Muscle of arm (tissue), 14 donors: ENCODE measurements at places on chromosomes 2 and 18. TPM values are rescaled to one million over a fixed set of nuclear protein-coding genes. Genes with fewer than 3 reads are reported as not detected.

- no peak for DNase-seq
Measured at GRCh38 chr2:191081411-191082155, 67.6 kb upstream of the STAT1 start.

DNA sequence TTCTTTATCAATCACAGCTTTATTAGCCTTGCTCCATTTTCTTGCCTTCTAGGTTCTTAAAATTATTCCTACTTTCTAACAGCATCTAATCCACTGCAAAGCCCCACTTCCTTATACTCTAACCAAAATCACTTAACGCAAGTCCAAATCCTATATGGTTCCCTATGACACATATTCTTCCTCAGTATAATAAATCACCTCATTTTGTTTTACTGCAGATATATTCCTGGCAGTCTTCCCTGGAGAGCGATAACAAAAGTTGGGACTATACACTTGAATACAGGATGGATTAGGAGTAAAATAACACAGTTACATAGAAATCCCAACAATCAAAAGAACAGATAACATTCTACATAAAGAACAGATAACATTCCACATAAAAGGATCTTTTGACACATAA is 144.8 kb downstream of the ATAD2B start:
- no peak for DNase-seq

DNA sequence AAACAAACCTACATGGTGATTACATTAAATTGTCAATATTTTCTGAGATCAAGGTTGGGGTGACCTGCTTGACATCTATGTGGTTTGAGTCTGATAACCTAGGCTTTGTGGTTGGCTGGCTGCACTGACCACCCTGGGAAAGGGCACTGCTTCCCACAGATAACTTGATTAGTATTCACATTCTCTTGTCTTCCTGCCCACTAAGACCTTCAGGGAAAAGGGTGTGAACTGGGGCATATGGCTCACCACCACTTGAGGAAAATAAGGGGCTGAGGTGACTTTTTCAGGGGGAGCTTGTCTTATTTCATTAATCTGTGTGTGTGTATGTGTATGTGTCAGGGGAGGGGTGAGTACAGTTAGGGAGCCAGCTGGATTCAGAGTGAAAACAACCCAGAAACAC is 1.5 kb downstream of the SMYD1 start:
- DNase-seq = no peak

GRCh38 chr18:79067611-79068010 is 1.6 kb upstream of the ATP9B start:
- no peak for DNase-seq

GRCh38 chr2:49973436-49973835 is 819.1 kb upstream of the FSHR start:
- no peak for DNase-seq

DNA sequence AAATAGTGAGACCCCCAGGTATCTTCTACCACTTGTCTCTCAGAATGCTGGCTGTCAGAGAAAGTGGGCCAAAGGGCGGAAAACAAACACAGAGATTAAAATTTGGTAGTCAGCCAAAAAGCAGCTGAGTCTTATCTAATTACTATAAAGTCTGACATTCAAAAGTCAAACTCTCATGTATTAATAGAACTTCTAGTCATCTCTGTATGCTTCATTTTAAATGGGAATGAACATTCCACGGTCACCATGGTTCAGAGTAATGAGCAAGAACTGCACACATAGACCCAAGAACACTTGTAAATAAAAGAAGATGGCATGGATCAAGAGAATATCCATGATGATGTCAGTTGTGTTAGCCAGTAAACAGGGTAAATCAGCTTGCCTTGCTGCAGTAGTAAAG is 1267.0 kb upstream of the CHAC2 start:
- no peak for DNase-seq

Gene RAB3GAP1
- 34.5 TPM for polyA plus RNA-seq
